LHCN-M2 (cell line): ENCODE measurements at places on chromosomes 6 and 20. TPM values are rescaled to one million over a fixed set of nuclear protein-coding genes. Genes with fewer than 3 reads are reported as not detected.

GRCh38 chr6:129586815-129587214 lies 123.2 kb downstream of the ARHGAP18 start:
- DNase-seq, result no peak

GRCh38 chr20:35611482-35611881 lies 4.1 kb upstream of the SPAG4 start:
- no peak for DNase-seq

DNA sequence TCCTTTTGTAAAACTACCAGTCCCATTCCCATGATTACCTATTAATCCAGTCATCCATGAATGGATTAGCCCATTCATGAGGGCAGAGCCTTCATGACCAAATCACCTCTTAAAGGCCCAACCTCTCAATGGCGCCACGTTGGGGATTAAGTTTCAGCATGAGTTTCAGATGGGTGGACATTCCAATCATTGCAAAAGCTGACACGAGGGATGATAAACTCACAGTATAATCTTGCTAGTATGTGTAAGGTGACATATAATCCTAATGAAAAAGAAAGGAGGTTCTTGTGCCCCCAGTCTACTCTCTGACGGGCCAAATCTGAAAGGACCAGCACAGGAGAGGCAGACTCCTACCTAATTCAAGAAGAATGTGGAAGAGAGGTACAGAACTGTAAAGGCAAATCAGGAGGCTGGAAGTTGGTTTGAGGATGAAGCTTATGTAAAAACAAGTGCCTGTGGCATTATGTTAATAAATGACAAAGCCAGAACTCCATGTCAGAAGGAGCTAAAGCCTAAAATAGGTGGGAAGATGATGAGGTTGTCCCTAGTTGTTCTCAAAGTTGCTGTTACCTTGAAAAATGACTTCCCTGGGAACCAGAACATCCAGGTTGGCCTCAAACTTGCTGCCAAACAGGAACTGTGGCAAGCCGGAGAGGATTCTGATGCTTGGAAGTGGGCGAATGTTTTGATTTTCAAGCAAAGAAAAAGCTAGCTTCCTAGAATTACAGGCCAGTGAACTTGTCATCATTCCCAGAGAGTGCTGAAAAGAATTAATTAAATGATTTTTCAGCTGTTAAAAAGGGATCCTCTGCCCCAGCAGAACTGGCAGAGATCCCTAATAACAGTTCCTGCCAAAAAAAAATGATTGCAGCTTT lies 106.5 kb upstream of the TIAM2 start:
- no peak for DNase-seq

DNA sequence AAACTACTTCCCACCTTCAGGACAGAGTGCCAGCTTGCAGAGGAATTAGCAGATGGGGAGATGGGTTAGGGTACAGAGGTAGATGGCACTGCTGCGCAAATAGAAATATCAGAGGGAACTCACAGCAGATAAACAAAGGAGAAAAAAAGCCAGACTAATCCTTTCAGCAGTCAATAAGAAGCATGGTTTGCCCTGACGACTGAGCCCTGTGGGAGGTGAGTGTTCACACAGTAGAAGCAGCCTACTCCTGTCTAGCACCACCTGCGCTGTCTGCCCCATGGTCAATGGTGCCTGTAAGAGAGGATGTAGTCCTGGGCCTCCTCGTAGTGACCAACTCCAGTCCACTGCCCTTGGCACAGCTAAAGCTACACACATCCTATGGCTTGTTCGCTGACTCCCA lies 174.1 kb downstream of the IBTK start:
- no peak for DNase-seq

DNA sequence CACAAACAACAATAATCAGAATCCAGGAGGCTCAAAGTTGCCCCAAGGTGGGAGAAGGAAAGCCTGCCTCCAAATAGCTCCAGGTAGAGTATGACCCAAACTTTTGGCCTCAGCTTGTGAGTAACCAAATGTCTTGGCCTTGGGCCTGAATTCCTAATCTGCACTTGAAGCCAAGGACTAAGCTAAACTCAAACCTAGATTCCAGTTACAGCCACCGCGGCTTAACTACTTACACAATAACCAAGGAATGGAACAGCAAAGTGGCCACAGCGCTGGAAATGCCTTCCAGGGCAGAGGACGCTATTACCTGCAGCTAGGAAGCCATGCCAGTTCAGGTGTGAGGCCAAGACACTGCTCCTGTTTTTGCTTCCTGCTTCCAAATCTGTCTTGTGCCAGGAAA lies 4.6 kb downstream of the NINL start:
- DNase-seq, result no peak

DNA sequence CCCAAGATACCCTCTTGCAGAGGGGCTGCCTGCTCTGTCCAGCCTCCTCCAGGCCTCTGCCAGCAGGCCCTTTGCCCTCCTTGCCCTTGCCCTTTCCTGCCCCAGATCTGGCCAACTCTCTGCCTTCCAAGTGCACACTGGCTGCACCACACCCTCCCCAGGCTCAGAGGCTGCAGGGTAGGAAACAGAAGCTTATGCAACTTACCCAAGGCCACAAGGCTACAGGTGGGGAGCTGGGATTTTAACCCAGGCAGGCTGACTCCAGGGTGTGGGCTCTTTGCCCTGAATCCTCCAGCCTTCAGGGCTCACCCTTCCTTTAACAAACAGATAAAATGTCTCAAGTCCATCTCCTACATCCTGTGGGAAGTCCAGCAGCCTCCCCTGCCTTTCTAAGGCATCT lies 14.5 kb upstream of the TRAF3IP2 start:
- DNase-seq, result no peak

DNA sequence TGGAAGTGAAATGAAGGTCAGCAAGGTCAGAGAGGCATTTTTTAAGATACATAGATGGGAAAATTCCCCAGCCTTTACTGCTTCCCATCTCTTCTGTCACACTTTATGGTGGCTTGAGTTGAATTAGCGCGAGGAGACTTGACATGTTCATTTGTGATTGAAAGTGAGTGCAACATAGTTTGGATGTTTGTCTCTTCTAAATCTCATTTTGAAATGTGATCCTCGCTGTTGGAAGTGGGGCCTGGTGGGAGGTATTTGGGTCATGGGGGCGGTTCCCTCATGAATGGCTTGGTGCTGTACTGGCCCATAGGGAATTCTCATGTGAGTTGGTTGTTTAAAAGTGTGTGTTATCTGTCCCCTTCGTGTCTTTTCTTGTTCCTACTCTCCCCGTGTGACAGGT lies 237.2 kb downstream of the CDKAL1 start:
- DNase-seq, result no peak

DNA sequence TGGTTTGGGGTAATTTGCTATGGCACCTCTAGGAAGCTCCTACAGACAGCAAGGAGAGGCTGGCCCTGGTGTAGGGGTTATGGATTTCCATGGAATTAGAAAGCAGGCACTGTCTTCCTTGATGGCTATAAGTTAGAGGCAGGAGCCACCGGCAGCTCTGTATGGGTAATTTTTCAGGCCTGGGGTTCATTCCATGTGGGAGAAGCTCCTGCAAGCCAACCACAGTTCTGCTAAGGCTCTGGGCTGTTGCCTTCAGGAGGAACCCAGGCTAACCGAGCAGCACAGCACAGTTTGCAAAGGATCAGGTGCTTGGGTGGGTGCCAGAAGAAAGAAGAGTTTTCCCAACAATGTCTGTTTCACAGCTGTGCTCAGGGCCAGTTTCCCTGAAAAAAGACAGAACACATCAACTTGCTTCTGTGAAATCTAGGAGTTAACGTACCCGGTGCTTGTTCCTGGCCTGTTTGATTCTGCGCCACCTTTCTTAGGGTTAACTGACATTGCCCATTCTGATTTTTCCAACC lies 162.8 kb upstream of the MYLIP start:
- no peak for DNase-seq

DNA sequence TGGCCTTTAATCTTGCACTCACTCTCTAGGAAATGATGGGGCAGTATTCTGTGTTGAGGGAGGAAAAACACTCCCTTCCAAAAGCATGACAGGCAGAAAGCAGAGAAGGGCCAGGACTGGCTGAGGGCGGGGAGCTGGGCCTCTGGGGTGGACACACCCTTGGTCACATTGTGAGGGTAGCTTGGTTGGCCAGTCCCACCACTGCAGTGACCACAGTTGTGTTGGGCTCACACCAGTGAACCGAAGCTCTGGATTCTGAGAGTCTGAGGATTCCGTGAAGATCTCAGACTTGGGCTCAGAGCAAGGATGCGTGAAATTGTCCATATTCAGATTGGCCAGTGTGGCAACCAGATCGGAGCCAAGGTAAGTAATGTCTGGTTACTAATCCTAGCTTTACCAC lies at the start of gene TUBB1:
TUBB1 (plus strand) TSS at position 213 of the 400 bp plus-strand sequence; CDS start at position 307, 94 bp downstream.
- no peak for DNase-seq

The HCRTR2 gene
- not detected in 2 replicates for total RNA-seq
